NCI-H2081 (cell line): ENCODE measurements at places on chromosomes 6 and 20.

DNA sequence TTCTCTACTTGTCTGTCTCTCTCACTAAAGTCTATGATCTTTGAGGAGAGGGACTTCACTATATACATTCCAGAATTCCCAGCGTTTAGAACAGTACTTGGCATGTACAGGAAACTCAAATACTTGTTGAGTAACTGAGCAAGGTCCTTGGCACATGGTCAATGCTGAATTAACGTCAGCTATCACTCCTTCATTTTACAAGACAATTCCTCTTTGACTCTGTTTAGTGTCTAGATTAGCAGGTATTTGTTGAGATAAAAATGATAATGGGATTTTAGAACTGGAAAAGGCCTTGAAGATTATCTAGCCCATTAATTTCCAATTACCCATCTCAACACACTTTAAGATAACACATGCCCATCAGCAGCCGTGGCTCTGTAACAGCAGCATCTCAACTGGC, 6.6 kb upstream of the GUCA1B start:
- DNase-seq: no peak

- no peak for DNase-seq
These were observed 28.5 kb upstream of the SIRT5 start for GRCh38 chr6:13545885-13546284.

DNA sequence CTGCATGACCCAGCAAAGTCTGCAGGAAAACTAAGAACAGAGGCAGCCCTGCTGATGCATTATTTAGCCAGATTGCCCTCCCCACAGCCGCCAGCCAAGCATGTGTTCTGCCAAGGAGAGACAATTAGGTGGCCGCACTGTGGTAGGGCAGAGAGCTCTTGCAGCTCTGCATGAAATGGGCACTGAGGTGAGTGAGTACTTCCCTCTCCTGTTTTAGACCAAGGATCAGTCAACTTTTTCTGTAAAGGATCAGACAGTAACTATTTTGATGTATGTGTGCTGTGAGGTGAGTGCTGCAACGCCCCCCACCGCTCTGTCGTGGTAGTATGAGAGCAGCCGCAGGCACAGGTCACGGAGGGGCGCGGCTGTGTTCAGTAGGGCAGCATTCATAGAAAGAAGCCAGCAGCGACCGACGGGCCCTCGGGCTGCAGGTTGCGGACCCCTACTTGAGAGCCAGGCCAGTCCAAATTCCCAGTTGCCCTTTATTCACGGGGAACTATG, 23.8 kb upstream of the FAM50B start:
- DNase-seq: no peak

DNA sequence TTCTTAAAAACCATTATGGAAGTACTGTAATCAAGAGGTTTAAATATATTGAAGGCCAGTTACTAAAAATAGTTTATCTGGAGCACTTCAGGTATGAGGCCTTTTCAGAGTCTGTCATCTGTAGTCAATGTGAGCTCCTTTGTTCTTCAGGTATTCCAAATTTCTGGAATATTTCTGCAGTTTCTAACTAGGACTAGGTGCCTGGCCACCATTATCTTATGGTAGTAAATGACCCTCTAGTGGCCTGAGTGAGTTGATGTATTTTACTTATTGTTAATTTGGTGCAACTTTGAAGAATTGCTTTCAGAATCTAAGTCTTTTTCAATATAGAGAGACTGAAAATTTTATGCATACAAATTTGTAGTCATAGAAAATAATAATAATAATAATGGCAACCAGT, 95.2 kb upstream of the FLRT3 start:
- no peak for DNase-seq

- no peak for DNase-seq
These were observed 59.8 kb downstream of the SNAP25 start for GRCh38 chr20:10278412-10278811.

DNA sequence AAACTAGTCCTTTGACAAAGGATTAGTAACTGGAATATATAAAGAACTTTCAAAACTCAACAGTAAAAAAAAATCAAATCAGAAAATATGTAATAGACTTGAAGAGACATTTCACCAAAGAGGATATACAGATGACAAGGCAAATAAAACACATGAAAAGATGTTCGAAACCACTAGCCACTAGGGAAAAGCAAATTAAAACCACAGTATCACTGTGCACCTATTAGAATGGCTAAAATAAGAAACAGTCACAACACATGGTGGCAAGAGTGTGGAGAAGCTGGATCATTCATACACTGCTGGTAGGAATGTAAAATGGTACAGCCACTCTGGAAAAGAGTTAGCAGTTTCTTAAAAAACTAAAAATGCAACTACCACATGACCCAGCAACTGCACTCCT, 14.9 kb downstream of the ZBTB2 start:
- no peak for DNase-seq

DNA sequence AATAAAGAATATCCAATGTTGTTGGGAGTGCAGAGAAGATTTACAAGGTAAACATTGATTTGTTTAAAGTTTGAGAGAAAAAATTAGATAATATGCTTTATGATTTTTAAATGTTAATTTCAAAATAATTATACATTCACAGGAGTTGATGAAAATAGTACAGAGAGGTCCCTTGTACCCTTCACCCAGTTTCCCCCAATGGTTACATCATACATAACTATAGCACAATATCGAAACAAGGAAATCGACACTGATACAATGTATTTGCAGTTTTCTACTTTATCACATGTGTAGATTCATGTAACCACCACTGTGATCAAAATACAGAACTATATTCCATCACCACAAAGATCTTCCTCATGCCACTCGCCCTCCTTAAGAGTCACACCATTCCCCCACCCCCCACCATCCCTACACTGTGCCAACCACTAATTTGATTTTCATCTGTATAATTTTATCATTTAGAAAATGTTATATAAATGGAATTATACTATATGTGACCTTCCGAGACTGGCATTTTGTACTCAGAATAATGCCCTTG, 11.7 kb upstream of the HLA-DRA start:
- no peak for DNase-seq

DNA sequence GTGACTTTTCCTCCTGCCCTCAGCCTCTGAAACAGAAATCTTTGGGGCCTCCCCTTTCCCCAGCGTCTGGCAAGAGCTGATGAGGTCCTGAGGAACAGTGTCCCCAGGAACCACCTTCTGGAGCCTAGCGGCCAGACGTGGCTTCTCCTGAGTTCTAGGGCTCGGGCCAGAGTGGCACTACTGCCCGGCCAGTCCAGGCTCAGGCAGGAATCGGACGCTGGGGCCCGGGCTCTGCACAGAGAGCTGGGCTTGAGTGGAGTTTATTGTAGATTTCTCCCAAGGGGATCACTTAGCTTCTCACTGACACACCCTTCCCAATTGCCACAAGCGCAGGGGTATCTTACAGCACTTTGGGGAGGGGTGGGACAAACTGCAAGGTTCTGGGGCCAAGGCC, 20.2 kb downstream of the SDCBP2 start:
- no peak for DNase-seq

DNA sequence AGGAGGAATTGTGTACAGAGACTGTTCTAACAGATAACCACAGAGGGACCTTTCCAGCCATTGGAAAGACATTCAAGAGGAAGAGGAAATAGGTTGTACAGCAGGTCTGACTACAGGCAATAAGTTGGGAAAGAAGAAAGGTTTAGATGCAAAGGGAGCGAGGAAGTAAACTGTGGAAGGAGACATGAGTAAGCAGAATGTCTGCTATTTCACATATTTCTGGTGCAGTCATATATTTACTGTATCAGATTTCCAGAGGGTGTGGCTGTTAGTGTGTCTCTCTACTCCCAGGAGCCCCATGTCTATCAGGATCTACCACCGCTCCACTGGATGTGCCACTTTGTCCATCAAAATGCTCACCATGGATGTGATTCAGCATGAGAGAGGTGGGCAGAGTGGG, 25.9 kb downstream of the MRS2 start:
- DNase-seq: no peak

DNA sequence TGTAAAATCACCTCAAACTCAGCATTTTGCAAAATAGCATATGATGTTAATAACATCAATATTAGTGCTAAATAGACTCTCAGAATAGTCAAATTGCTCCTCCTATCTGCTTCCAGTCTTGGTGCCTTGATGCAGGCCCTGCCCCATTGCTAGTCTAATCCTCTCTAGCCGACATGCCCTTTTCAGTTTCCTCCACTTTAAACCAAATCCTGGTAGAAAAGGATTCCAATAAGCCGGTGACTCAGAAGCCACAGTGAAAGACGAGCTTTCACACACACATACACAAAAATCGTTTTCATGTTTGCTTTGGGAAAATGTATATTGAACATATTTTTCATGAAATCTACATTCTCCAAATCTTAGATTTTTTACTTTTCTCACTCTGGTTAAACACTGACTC, 203.1 kb downstream of the LMBRD1 start:
- DNase-seq: no peak

DNA sequence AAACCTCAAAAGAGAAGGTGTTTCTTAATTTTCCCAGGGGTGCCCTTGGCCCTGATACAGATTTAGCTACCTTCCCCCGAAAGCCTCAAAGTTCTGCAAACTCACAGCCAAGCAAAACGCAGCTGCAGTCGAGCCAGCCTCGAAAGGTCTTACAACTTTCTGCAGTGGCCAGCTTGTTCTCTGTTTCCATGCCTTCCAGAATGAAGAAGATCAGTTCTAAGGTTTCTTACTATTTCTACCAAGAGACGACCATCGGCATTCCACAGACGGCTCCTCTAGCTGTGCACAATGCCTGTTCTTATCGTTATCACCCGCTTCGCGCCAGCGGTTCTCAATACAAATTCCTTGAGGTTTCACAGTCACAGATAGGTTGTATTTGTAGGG, 28.5 kb upstream of the CCR6 start:
- DNase-seq: no peak
